ENCODE measurements at places on chromosomes 2 and 18.

DNA sequence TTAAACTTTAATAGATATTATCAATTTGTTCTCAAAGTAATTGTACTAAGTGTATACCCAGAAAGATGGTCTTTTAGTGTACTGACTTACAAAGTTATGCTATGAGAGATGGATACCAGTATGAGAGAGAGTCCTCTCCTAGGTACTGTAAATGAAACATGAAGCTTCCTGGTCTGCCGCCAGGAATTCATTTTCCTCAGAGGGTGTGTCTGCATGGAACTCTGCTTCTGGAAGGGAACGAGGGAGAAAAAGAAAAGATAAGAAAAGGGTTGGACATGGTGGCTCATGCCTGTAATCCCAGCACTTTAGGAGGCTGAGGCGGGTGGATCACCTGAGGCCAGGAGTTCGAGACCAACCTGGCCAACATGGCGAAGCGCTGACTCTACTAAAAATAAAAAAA is 2.2 kb upstream of the SSB start:
- no peak for DNase-seq

GRCh38 chr18:37430357-37431076 is 135.1 kb downstream of the CELF4 start:
- no peak for DNase-seq

DNA sequence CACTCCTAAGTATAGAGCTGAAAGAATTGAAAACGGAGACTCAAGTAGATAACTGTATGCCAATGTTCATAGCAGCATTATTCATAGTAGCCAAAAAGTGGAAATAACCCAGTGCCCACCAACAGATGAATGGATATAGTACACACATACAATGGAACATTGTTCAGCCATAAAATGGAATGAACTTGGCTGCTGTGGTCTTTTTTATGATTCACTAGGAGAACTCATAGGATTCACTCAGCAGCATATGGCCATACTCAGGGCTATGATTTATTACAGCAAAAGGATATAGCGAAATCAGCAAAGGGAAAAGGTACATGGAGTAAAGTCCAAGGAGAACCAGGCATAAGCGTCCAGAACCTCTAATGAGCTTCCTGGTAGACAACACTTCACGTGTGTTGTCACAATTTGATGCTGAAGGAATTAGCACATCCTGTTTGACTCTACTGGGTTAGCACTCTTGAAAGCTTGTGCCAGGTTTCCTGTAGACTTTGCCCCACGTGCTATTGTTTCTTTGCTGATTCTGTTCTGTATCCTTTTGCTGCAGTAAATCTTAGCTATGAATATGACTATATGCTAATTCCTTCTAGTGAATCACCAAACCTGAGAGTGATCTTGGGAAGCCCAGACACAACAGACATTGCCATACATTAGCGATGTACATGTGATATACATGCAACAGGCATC is 15.7 kb downstream of the SPC25 start:
- no peak for DNase-seq

GRCh38 chr2:180268006-180268405 is 260.9 kb upstream of the CWC22 start:
- no peak for DNase-seq

DNA sequence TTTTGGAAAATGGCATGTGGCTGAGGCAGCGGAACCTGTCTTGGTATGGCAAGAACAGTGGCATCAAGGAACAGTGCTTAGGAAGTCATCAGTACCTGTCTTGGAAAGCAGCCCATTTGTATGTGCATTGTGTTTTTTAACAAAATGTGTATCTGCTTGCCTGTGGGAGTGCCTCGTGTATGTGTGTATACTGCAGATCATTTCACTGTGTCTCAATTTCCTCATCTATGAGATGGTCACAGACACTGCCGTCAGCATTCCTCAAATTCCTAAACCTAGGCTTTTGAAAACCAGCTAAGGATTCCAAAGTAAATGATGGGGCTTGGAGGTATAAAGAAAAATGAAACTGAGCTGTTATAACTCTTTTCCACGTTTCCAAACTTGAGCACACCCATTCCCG is 441.3 kb downstream of the RND3 start:
- DNase-seq = no peak

DNA sequence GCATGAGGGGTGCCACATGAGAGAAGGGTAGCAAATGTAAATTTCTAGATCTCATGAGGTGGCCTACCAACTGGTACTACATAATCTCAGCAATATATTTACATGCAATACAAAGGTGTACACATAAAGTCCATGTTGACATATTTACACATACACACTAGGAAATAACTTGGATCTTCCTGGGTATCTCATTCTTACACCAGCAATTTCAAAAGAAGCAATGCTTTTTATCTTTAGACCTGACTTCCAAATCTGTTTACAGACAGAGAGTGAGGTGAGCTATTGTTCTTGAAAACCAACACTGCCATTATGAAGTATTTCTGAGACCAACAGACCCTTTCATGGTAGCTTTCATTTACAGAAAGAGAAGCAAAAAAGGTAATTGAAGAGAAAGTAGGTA is 184.2 kb downstream of the ERBB4 start:
- no peak for DNase-seq

GRCh38 chr18:41695441-41695840 is 259.6 kb upstream of the PIK3C3 start:
- DNase-seq = no peak

DNA sequence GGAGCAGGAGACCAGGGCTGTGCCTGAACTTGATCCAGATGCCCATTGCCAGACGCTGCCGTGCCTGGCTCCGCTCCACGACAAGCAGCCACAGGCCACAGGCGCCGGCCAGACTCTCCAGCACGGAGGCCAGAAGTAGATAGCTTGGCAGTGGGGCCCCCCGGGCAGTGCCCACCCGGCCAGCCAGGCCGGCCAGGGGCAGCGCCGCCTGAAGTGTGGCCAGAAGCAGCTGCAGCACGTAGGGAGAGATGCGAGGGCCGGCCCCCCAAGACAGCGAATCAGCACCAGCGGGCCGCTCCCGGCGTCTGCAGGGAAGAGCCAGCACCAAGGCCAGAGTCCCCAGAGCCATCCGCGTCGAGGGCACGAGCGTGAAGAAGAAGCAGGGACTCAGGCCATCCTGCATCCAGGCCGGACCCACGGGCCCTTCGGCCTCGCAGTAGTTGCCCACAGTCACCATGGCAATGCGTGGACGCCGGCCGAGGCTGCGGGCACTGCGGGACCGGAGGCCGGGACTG is 484 bp downstream of the ABCB6 start:
- DNase-seq = no peak

- DNase-seq = no peak
Measured at GRCh38 chr2:124248386-124248785, 223.3 kb downstream of the CNTNAP5 start.

- no peak for DNase-seq
Measured at GRCh38 chr18:49970319-49970718, 157.0 kb upstream of the ACAA2 start.

GRCh38 chr2:186526281-186526680 is 40.2 kb downstream of the ZC3H15 start:
- DNase-seq = no peak

GRCh38 chr2:119301413-119301812 is 65.2 kb downstream of the C2orf76 start:
- DNase-seq = no peak

DNA sequence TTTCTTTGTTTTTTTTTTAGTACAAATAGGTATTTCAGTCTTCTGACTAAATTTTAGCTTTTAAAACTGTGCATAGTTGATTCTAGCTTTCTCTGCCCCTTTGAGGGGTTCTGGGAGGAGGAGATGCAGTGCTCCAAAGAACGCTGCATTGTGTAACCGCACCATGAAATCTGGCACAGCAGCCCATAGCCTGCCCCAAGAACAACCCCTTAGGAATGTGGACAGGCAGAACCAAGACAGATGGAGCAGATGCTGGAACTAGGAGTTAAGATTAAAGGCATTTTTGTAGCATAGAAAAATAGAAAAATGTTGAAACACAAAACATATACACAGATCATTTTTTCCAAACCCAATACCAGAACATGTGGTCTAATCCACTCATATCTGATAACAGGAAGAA is 187.5 kb downstream of the SCG2 start:
- no peak for DNase-seq

GRCh38 chr2:146978577-146979555 is 866.0 kb upstream of the ACVR2A start:
- no peak for DNase-seq

DNA sequence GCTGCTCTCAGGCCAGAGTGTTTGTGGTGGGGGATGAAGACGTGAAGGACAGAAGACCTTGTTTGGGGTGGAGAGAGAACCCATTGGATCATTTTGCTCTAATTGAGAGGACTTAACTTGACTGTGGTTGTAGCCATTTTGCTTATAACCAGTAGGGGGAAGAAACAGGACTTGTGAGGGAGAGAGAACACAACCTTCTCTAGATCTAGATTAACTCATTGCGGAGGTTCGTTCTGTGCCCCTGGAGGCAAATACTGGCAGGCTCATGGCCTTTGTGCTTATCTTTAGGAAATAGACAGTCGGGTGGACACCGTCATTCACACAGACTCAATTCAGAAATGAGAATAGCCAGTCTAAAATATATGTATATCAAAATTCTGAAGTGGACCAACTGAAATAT is 147.0 kb upstream of the LHCGR start:
- DNase-seq = no peak

DNA sequence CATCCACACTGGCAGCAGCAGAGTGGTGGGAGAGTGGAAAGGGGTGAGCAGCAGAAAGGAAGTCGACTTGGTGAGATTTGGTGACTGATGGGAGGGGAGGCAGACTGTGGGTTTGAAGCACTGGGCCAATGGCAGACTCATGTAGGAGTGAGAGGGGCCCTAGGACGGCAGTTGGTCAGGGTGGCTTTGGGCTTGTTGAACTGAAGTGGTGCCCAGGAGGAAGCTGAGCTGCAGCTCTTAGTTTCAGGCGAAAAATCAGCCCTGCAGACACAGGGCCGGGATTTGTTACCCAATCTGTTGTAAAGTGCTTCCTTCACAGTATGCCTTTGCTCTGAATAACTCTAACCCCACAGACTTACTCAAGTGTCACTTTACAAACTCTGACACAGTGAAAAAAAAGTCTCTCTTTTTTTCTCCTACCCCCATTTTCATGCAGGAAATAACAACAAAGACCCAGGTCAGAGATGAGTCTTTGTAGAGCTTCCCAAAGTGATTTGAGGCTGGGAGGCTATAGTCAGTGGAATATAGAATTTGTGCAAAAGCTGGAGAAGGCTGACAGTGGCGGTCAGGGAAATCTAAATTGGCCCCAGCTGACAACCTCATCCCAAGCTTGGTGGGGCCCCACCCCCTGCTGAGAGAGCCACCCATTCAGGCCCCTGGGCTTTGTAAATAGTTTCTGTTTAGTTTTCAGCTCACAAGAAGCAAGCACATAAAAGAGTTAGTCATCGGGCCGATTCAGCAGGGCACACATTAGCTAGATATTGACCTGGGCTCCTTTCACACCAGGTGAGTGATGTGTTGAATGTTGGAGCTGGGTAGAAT is 226.9 kb downstream of the VAPA start:
- no peak for DNase-seq

GRCh38 chr18:49340446-49340845 is 120.0 kb downstream of the DYM start:
- DNase-seq = no peak

- peak; percentile 12 for DNase-seq
Measured at GRCh38 chr2:12728221-12728777, 11.6 kb downstream of the TRIB2 start.

- DNase-seq = no peak
Measured at GRCh38 chr2:28538134-28538533, 42.3 kb downstream of the PLB1 start.

GRCh38 chr2:10042301-10043161 is 819 bp upstream of the KLF11 start:
- DNase-seq = no peak

DNA sequence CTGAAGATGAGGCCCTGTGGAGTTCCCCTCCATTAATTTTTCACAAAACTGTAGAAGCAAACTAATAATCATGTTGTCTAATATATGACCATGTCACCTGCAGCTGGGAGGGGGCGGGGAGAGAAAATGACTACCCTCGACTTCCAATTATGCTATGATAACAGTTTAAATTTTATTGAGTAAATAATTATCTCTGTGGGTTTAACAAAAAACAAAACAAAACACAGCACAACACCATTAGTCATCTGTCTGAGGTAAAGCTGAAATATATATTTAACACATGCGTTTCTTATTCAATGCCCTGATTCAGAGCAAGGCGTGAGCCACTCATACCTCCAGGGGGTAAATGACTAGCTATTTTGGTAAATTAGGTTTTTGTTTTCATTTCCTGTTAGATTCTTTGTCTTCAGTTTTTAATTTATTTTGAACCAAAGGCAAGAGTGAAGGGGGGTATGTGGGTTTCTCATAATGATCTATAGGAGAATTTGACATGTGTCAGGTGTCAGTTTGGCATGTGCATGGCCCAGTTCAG is 77.4 kb upstream of the ZCCHC2 start:
- DNase-seq = no peak

DNA sequence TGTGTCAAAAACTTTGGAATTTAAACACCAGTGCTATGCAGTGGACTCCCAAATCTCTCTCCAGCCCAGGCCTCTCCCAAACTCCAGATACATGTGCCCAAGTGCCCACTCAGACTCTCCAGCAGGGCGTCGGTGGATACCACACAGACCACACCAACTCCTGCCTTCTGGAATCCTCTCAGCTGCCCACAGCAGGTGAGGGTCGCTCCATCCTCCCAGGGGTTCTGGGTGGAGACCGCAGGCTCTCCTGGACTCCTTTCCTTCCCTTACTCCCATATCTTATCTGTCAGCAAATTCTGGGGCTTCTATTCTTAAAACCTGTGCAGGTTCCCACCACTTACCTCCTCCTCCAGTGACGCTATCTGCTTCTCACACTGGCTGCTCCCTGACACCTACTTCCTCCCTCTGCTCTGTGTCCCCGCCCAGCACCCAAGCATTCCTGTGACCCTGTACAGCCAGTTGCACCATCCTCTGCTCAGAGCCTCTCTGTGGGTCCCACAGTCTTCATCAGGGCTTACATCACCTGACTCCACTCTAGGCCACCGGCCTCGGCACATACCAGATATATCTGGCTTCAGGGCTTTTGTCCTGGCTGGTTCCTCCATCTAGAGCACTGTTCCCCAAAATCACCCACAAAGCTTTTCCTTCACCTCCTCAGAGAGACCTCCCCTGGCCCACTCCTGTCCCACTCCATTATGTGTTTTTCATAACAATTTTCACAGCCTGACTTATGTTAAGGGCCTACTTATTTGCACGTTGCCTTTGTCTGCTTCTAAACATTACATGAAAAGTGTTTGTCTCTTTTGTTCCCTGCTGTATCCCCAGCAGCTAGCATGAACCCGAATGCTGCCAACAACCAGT is 2.6 kb upstream of the IMP4 start:
- no peak for DNase-seq

DNA sequence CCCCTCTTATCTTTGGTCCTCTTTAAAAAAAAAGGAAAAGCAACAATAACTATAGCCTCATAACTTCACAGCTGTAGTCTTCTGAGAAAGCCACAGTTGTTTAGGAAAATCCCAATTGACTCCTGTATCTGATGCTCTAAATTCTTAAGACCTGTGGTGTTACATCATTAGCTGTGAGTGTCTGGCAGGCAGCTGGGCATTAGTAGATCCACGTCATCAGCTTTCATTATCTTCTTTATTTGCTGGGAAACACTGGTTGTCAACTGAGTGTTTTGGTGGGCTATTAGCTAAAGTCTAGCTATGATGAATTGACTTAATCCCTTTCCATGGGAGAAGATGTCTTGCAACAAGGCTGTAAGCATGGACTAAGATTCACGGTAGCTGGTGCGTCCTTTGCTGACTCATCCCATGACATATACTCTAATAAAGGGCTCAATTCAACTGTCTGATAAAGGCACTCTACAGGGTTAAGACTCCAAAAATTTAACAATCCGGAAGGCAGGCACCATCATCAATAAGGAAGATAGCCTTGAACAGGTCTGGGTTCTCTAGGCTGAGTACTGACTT is 517.2 kb downstream of the PLCL1 start:
- DNase-seq = no peak

GRCh38 chr18:66760559-66760958 is 156.7 kb upstream of the CDH19 start:
- DNase-seq = no peak
